ENCODE measurements at places on chromosomes 13 and 19. TPM values are rescaled to one million over a fixed set of nuclear protein-coding genes. Genes with fewer than 3 reads are reported as not detected.

DNA sequence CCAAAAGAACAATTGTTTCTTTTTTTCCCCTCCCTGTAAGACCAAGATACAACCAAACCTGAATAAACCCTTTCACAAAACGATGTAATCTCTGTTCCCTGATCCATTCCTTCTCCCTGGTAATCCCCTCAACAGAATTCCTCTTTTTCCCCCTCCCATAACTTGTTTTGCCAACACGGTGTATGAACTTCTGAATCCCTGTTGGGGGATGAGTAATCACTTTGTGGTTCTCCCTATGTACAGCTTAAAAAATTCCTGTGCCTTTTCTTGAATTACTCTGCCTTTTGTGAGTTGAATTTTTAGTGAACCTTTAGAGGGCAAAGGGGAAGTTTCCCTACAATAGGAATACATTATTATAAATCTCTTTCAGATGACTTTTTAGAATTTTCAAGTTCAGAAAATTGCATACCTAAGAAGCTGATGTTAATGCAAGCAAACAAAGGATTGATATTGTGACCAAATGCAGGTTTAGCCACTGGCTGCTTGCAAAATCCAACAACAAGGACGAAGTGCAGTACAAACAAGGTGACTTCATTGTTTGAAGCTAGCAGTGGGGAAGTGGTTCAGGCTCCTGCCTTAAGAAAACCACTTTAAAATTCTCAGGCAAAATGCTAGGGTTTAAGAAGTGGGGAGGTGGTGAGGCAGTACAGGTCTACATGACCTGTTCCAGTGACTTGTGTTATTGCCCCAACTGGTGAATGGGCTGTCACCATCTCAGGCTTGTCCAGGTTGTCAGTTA, 15.0 kb upstream of the EPSTI1 start:
- no peak for DNase-seq

GRCh38 chr19:36113894-36114720, 568 bp downstream of the POLR2I start:
- DNase-seq, result no peak

DNA sequence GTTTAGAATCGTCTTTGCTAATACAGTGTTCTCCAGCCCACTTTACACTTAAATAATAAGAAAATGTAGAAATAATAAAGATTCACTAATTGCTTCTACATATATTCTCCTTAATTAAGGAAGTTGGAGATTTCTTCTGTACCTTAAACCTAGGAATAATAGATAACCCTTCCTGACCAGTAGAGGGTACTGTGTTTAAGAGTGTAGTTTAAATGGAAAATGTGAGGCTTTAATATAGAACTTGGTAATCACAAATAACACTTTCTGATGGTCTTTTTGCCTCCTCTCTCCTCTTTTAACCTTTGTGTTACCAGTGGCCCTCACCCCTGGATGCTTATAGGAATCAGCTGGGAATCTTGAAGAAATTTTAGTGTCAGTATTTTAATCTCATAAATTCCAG, 20.7 kb downstream of the POMP start:
- DNase-seq, result no peak

DNA sequence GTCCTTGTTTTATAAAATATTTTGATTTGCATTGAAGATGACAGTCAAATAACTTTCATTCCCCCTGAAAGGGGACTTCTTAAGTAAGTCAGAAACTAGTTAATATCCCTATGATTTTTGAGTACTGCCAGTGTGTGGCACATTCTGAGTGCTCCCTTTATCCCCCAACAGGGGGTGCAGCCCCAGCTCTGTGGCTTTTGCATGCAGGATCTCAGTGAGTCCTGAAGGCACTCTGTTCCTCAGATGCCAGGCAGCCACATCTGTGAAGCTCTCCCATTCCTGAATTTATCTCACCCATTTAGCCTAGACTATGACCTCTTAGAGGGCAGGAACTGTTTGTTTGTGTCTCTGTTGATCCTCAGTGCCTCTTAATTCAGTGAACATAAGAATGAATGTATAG, 123.1 kb downstream of the CDK8 start:
- no peak for DNase-seq

DNA sequence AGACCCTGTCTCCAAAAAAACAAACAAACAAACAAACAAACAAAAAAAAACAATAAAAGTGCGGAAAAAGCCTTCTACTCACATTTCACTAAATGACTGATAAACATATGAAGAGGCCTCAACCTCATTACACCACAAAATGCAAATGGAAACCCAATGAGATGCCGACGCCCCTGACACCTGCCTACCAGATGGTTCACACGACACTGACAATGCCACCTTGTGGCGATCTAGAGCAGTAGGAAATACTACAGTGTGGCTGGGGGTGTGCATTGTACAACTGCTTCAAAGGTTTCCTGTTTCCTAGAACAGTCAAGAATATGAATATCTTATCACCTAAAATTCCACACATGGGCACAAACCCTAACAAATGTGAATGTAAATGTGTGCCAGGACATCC, 14.0 kb downstream of the SCGB2B2 start:
- no peak for DNase-seq

DNA sequence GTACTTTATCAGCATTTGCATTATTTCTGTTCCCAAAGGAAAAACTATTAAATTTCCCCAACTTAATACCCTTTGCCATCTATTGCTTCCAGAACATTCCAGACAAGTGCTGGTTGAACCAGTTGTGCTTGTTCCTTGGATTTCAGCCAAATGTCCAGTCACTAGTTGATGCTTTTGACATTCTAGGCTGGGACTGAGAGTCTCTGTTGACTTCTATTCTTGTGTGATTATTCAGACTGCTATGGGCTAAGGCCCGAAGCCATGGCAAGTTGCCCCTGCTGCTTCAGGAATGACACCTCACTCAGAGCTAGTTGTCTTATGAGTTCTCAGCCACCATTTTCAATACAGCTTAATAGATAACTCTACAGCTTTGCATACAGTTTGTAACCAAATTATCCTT, 458.1 kb upstream of the ARGLU1 start:
- DNase-seq, result peak; percentile 8

DNA sequence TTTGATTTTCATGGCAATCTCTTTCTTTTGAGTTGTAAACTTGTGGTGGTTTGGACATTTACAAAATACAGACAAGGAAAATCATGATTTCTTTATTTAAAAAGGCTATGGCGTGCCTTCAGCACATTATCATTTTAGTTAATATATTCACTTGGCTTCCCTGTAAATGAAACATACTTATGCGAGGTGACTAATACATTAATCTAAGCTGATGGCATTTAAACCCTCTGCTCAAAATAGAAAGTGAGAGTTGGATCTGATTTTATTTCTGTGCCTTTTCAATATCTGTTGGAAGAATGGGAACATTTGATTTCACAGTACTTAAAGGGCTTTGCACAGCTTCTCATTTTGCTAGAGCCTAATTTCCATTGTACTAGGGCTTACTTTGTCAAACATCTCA, 289.8 kb downstream of the MTUS2 start:
- DNase-seq, result no peak

DNA sequence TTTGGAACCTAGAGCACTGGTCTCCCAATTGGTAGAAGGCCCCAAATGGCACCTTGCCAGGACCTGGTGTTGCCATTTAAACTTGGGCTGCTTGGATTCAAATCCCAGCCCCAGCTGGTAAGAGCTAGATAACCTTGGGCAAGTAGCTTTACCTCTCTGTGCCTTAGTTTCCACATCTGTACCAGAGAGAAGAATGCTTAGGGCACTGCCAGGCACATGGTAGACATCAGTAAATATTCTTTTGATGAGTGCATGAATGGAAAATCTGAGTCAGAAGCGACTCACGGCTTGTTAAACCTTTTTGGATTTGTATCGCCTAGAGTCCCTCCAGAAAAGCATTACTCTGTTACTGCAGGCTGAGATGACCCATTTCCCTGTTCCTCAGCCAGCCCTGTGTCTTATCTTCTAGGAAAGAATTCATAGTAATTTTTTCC, 90.9 kb downstream of the SIPA1L3 start:
- no peak for DNase-seq

DNA sequence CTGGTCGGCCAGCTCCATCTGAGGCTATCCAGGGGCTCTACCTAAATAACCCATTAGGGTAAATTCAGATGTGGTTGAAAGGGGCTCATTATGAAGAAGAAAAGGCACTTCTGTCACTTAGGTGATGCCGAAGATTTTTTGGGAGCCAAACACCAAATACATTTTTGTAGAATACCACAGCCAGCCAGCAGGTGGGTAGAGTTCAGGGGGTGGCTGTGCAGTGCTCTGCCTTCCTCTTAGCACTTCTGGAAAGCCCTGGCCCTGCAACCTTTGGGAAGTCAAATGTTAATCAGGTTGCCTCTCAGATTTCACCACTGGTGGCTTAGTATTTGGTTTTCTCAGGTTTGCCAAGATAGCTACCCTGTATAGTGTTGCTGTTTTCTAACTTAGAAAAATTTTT, 18.5 kb upstream of the GPR18 start:
- DNase-seq, result no peak

- DNase-seq, result no peak
Measured at GRCh38 chr19:13050274-13050673, 52.4 kb downstream of the LYL1 start.

DNA sequence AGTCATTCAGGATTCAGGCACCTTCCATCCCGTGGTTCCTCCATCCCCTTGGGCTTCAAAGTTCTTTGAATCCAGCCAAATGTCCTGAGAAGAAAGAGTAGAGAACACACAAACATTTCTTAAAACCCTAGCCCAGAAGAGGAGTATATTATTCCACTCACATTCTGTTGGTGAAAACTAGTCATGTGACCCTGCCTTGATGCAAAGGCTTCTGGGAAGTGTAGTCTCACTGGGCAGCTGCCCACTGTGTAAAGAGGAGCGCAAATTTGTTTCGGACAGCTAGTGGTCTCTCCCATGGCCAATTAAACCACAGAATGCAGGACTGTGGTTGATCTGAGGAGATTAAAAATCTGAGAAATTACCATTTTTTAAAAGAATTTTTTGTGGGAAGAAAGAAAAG, 304.4 kb downstream of the SUCLA2 start:
- DNase-seq, result no peak

Gene SULT2A1
- total RNA-seq, result 0.90 TPM

Gene ZNF177
- 8.6 TPM for total RNA-seq

Gene PPP5C
- total RNA-seq, result 30.7 TPM

Gene LGALS7
- not detected for total RNA-seq

Gene KLK15
- total RNA-seq, result not detected

Gene SIGLEC12
- 0.11 TPM for total RNA-seq

Gene ZNF497
- total RNA-seq, result 2.1 TPM

Gene KMT5C
- total RNA-seq, result 9.3 TPM

All from urinary bladder (tissue), 4 donors.